ENCODE measurements at places on chromosomes 5 and 9.
A peak's percentile ranks its signal among the peaks of the same experiment; 100 is the strongest.

- no peak for DNase-seq
These were observed 26.3 kb upstream of the CORO2A start for GRCh38 chr9:98218562-98219363.

DNA sequence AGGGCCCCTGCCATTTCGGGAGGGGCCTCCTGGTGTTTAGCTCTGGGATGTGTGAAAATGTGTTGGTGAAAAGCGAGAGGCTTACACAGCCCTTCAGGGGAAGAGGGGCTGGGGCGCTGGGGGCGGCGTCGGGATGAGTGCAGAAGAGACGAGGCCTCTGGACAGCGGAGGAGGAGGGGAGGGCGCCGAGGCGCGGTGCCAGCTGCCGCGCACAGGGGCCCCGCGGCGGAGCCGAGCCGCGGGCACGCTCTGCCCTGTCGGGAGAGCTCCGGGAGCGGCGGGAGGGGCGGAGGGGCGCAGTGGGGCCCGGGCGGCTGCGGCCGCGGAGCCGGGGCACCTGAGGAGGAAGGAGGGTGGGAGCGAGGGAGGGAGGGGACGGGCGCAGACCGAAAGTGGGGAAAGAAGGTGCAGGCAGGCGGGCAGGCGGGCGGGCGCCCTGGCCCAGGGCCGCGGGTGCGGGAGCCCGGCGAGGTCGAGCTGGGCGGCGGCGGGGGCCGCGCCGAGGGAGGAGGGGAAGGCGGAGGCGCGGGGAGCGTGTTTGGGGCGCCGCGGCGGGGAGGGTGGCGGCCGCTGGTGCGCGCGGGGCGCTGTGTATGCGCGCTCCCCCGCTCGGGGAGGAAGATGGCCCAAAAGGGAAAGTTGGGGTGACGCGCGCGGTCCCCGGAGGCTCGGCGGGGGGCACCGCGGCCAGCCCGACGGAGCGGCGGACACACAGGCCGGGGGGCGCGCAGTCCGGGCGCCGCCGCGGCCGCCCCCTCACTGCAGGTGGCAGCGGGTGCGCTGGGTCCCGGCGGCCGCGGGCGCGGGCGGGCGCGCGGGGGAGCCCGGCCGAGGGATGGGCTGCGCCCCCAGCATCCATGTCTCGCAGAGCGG lies at the start of gene PDE8B:
PDE8B (plus strand) TSS at position 590 of the 873 bp plus-strand sequence; CDS start at position 836, 246 bp downstream.
- peak; percentile 6 for DNase-seq

- DNase-seq = no peak
These were observed at the start of gene GRIA1 for GRCh38 chr5:153490118-153491037. GRIA1 (plus strand) TSS chr5:153490670.

- DNase-seq = no peak
These were observed 72.6 kb upstream of the ENTREP1 start for GRCh38 chr9:69252436-69252835.

- DNase-seq = no peak
These were observed 186.7 kb downstream of the KIAA0825 start for GRCh38 chr5:94431696-94432095.
